ENCODE measurements at places on chromosomes 3 and 15. TPM values are rescaled to one million over a fixed set of nuclear protein-coding genes. Genes with fewer than 3 reads are reported as not detected.

Gene LEKR1
- 0.79 TPM for total RNA-seq

Gene CPNE9
- 0.15 TPM for total RNA-seq

Gene SHF
- total RNA-seq: 0.65 TPM

Gene CPN2
- not detected for total RNA-seq

Gene MYZAP
- total RNA-seq: 1.0 TPM

Gene SLC12A8
- total RNA-seq: 1.7 TPM

Gene PLA2G4F
- total RNA-seq: not detected

Gene PTH1R
- 1.1 TPM for total RNA-seq
